ENCODE measurements at places on chromosomes 12 and 14.

GRCh38 chr12:93219947-93220346 lies 157.8 kb upstream of the NUDT4 start:
- DNase-seq, result no peak

GRCh38 chr14:64915797-64916196 lies 1.5 kb downstream of the CHURC1 start:
- no peak for DNase-seq

- no peak for DNase-seq
These were observed 9.7 kb downstream of the KRT72 start for GRCh38 chr12:52591521-52591920.

- DNase-seq, result no peak
These were observed 478.2 kb downstream of the ZFP36L1 start for GRCh38 chr14:68314642-68315041.

- peak; percentile 32 for DNase-seq
These were observed 866 bp upstream of the PITPNM2 start for GRCh38 chr12:123151457-123152454.

DNA sequence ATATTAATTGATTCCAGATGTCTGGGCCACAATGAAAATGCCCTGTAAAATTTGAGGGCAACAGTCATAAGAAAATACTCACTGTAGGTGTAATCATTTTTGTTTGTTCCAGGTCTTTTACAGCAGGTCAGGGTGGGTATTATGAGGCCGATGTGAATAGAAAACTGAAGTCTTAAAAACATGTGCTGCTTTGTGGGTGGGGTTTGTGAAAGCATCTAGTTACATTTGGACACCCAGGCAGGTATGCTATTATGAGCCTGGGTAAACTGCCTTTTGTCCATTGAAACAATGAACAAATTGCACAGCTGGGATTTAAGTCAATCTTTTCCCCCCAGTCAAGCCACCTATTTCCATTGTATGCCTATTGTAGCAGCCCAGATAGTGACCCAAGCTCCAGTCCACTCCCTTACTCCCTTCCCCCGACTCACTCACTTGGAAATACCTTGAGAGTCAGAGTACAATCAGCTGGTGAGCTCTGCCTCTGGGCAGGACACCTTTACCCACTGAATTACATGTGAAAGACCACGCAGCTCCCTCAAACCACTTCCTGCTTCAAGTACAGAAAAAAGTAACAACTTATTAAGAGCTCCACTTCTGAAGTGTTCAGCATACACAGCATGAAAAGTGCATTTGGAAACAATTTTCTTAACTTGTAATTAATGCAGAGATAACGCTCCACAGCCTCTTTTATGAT lies 1.8 kb downstream of the IGF1 start:
- peak; percentile 30 for DNase-seq

- peak; percentile 98 for DNase-seq
These were observed at the start of the genes C12orf57 and RNU7-1 for GRCh38 chr12:6943722-6944380. Gene C12orf57 (plus strand): TSS chr12:6944022. CDS start chr12:6944122, 100 bp downstream. Gene RNU7-1 (plus strand): TSS chr12:6943816.

- no peak for DNase-seq
These were observed 29.5 kb downstream of the TRPV4 start for GRCh38 chr12:109803678-109804077.

DNA sequence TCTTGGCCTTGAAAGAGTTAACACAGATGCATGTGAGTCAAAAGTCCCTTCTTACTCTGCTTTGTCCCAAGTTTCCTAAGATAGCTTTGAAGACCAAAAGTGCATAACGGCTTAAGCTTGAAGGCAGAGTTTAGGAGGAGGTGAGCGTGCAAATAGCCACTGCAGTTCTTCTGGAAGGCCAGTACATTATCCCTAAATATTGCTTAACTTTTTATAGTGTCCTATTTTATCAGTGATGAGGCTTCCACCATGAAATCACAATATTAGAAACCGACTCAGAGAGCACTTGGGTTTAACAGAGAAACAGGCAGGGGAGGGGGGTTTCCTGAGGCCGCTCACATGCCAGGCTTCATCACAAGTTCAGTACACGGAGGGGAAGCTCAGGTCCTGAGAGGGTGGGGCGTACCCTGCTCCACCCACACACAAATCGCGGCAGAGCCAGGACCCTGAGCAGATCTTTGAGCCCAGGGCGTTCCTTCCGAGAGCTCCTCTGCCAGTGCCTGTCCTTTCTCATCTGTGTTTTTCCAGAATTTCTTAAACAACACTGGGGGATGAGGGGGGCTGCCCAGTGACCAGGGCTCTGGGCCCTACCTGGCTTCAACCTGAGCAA lies 26.8 kb upstream of the BDKRB2 start:
- DNase-seq, result no peak

- DNase-seq, result peak; percentile 50
These were observed 404.4 kb downstream of the SLC6A15 start for GRCh38 chr12:84507956-84508850.

- DNase-seq, result no peak
These were observed 142.5 kb downstream of the GCH1 start for GRCh38 chr14:54759982-54760585.

- no peak for DNase-seq
These were observed 5.6 kb upstream of the LHX5 start for GRCh38 chr12:113477171-113477841.

- DNase-seq, result no peak
These were observed 1.2 kb upstream of the DDN start for GRCh38 chr12:49000346-49000745.

DNA sequence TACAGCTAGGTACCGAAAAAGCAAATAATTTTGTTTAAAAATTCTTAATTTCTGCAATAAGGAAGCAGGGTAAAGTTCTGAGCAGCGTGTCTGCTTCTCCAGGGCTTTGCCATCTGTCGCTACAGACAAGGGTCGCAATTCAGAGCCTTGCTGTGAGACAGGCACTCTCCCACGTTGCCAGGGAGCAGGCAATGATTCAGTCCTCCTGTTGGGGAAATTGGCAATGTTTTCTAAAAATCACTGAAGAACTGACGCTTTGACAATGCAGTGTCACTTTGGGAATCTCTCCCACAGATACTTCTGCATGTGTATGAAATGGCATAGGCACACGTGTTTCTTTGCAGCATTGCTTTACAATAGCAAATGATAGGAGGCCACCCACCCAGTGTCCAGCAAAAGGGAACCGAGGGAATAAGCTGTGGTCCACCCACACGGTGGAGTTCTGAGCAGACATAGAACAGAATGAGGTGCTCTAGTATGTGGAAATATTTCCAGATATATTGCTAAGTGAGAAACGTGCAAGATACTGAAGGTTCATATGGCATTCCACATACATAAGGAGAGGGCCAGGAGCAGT lies 16.0 kb upstream of the HIP1R start:
- no peak for DNase-seq

GRCh38 chr12:41981758-41982157 lies 162.9 kb downstream of the GXYLT1 start:
- peak; percentile 19 for DNase-seq

DNA sequence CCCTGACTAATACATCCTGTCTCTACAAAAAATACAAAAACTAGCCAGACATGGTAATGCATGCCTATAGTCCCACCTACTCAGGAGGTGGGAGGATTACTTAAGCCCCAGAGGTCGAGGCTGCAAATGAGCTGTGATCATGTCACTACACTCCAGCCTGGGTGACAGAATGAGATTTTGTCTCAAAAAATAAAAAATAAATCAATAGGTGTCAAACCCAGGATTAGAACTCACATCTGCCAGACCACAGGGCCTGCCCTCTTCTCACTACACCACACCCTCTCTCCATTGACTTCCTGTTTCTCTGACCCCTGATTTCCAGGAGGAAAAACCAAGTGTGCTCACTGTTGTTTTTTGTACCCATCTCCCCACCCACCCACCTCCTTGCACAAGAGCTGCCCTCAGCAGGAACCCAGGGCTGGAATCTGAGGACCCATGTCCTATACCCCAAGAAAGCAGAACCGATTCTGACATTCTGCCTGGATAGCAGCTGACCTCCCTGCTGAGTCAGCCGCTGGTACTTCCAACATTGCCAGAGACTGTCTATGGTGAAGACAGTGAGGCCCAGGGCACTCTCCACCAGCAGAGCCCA lies 6.2 kb downstream of the CMKLR1 start:
- peak; percentile 75 for DNase-seq

GRCh38 chr14:59678352-59678751 lies 101.7 kb upstream of the CCDC175 start:
- no peak for DNase-seq

GRCh38 chr14:50620341-50620740 lies 47.8 kb downstream of the SAV1 start:
- peak; percentile 7 for DNase-seq

DNA sequence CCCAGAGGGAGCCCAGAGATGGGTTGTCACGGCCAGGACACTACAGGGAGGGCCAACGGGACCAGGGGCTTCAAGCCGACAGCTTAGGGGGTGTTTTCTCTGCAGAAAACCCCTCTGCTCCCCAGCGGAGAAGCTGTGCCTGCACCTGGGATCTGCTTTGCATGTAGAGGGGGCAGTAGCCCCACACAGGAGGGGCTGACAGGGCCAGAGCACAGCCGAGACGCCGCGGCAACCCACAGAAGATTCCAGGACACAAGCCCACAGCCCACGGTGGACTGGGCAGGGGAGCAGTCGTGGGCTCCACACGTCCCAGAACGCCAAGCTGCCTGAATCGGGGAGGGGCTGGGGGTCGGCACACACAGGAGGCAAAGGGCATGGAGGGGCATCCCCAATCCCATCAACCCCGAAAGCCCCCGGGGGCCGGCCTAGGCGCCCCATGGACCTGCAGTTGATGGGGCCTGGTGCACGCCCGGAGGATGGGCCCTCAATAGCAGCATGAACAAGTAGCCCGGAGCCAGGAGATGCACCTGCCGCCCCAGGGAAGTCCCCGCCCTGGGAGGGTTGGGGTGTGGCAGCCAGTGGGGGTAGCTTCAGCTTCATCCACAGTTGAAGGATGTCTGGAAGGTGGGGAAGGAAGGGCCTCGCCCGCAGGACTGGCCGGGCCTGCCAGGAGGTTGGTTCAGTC lies 30.5 kb upstream of the TMEM179 start:
- no peak for DNase-seq

GRCh38 chr14:61455351-61455750 lies 134.0 kb downstream of the PRKCH start:
- DNase-seq, result no peak

- DNase-seq, result no peak
These were observed 57.6 kb upstream of the SSTR1 start for GRCh38 chr14:38150075-38150474.

GRCh38 chr12:43179486-43179885 lies 372.5 kb downstream of the ADAMTS20 start:
- no peak for DNase-seq

DNA sequence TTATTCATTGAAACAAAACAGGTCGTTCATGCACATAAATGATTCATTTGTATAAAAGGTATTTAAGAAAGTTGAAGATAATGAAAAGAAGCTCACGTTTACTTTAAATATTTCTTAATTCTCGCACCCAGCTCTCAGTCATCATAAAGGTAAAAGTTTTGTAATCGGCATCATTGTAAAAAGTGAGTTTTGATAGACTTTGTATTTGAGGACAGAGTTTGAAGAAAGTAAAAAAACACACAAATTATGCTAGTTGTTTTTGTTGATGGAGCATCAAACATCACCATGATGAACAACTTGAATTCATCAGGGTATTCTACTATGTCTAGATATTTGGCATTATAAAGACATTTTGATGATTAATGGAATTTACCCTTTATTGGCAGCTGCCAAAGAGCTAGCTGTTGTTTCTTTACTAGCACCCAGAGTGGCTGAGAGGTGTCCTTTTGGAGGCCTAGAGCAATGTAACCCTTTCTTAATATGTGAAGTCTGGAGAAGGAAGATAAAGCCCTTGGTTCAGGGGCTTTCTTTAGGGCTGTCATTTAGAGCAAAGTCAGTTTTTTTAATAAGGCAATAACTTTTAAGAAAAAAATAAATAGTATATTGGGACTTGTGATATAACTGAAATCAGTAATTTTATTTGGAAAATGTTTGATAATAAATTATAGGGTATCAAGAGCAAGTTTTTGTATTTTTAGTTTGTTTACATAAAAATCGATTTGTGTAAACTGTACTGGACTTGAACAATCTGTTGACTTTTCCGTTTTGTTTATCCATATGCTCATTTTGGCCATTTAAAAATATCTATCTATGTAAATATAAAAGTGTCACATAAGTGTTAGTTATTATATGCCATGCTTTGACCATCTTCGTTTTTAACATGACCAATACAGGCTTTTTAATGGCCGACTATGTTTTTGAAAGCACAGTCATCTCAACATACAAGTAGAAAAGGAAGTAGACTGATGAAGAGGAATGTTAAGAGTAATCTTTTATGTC lies 7.4 kb downstream of the GLRX5 start:
- DNase-seq, result no peak

GRCh38 chr14:103066399-103066798 lies 9.1 kb upstream of the CDC42BPB start:
- no peak for DNase-seq

- no peak for DNase-seq
These were observed 138.0 kb upstream of the IGF1 start for GRCh38 chr12:102618197-102618877.

- DNase-seq, result no peak
These were observed 23.1 kb downstream of the GARIN6 start for GRCh38 chr12:99670635-99671034.

DNA sequence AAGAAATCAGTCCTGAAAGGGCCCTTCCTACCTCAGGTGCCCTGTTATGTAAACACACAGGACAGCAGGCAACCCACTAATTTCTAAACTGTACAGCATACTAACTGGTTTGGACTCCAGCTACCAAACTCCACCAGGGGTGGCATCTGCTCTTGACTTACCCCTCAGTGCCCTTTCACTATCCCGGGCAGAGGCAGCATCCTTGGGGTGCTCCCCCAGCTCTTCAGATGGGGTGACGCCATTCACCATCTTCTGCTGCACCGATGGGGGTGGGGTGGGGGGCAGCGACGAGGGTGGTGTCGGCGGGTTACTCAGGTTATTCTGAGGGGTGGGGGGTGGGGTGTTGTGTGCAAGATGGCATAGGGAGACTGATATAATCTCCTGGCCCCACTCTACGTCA lies 11.5 kb upstream of the PRKAG1 start:
- no peak for DNase-seq

GRCh38 chr12:104600790-104601739 lies 144.3 kb downstream of the CHST11 start:
- no peak for DNase-seq

GRCh38 chr14:33287189-33287588 lies 348.5 kb downstream of the NPAS3 start:
- peak; percentile 79 for DNase-seq

- DNase-seq, result peak; percentile 19
These were observed 115.4 kb downstream of the ESR2 start for GRCh38 chr14:64178814-64179213.
